ENCODE measurements at places on chromosomes 12 and 14. TPM values are rescaled to one million over a fixed set of nuclear protein-coding genes. Genes with fewer than 3 reads are reported as not detected.
A peak's percentile ranks its signal among the peaks of the same experiment; 100 is the strongest.

- no peaks in the 10 kb centered on the region for H3K4me1 ChIP-seq
- H3K27me3 ChIP-seq = no peaks in the 10 kb centered on the region
- H3K27ac ChIP-seq = no peak overlapping the region
- DNase-seq = no peak
- H3K36me3 ChIP-seq = no peaks in the 10 kb centered on the region
- H3K4me3 ChIP-seq = no peak overlapping the region
Observed at GRCh38 chr12:131628023-131628740, 82.7 kb upstream of the SFSWAP start.

DNA sequence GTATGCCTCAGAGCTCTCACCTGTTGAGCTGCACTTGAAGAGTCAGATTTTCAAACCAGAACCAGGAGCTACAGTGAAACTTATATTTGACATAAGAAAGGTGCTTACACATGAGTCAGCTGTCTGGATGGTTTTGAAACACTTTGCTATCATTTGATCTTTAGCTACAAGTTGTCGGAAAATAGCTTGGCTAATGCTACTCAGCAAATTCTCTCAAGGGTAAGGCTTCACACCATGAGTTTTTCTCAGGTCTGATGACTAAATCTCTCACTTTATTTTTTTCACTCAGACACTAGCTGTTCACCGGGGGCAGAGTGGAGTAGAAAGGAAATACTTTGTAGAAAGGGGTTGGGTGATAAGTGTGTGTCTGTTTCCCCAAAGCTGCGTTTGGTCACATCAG is 171.8 kb downstream of the FLRT2 start:
- no peaks in the 10 kb centered on the region for H3K27me3 ChIP-seq
- no peak overlapping the region for H3K27ac ChIP-seq
- no peak overlapping the region for H3K4me3 ChIP-seq
- no peaks in the 10 kb centered on the region for H3K4me1 ChIP-seq
- no peak for DNase-seq
- no peaks in the 10 kb centered on the region for H3K36me3 ChIP-seq

The LTBR gene
- total RNA-seq = 114 TPM

DNA sequence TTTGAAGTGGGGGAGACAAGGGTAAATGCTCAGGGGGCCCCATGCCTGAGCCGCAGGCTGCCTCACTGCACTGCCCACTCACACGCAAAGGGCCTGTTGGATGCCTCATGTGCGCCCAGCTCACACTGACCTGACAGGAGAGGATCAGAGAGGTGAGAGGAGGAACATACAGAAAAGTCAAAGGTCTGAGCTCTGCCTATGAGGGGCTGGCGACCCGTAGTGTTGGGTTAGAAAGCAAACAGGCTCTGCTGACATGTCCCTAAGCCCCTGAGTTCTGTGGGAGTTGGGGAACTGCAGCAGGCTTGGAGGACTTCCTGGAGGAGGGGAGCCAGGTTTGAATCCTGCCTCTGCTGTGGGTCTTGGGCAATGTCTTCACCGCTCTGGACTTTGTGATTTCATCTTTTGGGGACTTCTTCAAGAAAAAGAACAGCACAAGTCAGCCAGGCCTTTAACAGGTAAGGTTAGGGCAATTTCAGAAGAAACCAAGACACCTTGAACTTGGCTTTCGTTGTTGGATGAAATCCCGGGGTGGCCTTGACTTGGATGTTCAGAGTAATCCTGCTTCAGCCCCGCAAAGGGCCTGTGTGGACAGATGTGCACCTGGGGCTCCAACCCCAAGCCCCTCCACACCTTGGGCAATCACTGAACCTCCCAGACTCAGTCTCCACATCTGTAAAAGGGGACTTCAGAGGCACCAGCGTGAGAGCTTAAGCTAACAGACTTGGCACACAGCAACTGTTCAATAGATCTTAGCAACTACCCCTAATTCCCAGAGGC is 116.8 kb downstream of the SCARB1 start:
- peaks cover 4% of the 10 kb centered on the region for H3K4me1 ChIP-seq
- H3K36me3 ChIP-seq = no peaks in the 10 kb centered on the region
- H3K27me3 ChIP-seq = no peaks in the 10 kb centered on the region
- peak overlapping the region; percentile 84 for H3K27ac ChIP-seq
- no peak for DNase-seq

The TESPA1 gene
- total RNA-seq = 4.9 TPM

The ACOT4 gene
- total RNA-seq = 3.1 TPM

The SERPINA12 gene
- not detected for total RNA-seq

The DHRS4L2 gene
- 20.7 TPM for total RNA-seq

GRCh38 chr12:230925-231671 is 17.1 kb upstream of the SLC6A12 start:
- H3K36me3 ChIP-seq = peaks cover 2% of the 10 kb centered on the region
- DNase-seq = no peak
- no peaks in the 10 kb centered on the region for H3K27me3 ChIP-seq

The CIROP gene
- not detected for total RNA-seq

The RIMBP2 gene
- total RNA-seq = 51.7 TPM

DNA sequence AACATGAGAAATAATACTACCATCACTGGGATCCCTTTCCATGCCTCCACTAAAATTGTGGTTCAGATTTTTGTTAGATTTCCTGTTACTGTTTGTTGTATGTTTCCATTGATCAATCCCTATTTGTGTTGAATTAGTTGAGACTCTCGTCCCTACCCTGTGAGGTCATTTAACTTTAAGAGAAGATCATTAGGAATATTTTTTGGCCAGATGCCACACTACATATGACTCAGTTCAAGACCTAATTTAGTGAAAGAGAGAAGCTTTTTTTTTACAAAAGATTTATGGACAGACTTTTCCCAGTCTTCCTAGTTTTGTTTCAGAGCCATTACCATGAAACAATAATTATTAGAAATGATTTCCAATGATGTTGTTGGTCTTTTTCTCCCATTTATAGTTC is 35.5 kb downstream of the CPSF6 start:
- H3K27me3 ChIP-seq = no peaks in the 10 kb centered on the region
- no peaks in the 10 kb centered on the region for H3K36me3 ChIP-seq

The CLEC6A gene
- not detected for total RNA-seq

- peak; percentile 72 for DNase-seq
- H3K27ac ChIP-seq = peak overlapping the region; percentile 88
- peak overlapping the region; percentile 68 for H3K4me3 ChIP-seq
- no peaks in the 10 kb centered on the region for H3K27me3 ChIP-seq
- H3K4me1 ChIP-seq = peaks cover 4% of the 10 kb centered on the region
- H3K36me3 ChIP-seq = peaks cover 3% of the 10 kb centered on the region
Observed at GRCh38 chr12:52949413-52950331, 754 bp downstream of the KRT18 start.

DNA sequence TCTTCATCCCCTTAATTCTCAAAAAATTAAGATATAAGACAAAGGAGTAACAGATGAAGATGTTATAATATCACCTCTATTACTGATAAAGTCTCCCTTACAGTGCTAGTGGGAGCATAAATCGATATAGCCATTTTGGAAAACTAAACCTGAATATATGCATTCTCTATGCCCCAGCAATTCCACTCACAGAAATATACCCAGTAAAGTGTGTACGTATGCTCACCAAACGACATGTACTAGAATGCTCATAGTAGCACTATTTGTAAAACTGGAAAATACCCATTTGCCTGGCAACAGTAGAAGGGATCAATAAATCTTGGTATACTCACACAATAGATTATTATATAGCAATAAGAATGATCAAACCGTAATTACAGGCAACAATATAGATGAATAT is 44.0 kb upstream of the HIF1A start:
- H3K4me3 ChIP-seq = no peak overlapping the region
- H3K4me1 ChIP-seq = no peaks in the 10 kb centered on the region
- no peaks in the 10 kb centered on the region for H3K36me3 ChIP-seq
- H3K27me3 ChIP-seq = no peaks in the 10 kb centered on the region

The FAM234B gene
- total RNA-seq = 9.6 TPM

- no peak overlapping the region for H3K4me3 ChIP-seq
- no peaks in the 10 kb centered on the region for H3K4me1 ChIP-seq
- no peaks in the 10 kb centered on the region for H3K36me3 ChIP-seq
- no peaks in the 10 kb centered on the region for H3K27me3 ChIP-seq
- DNase-seq = no peak
- no peak overlapping the region for H3K27ac ChIP-seq
Observed at GRCh38 chr12:49939707-49940106, 10.8 kb upstream of the AQP2 start.

The POTEM gene
- not detected for total RNA-seq

DNA sequence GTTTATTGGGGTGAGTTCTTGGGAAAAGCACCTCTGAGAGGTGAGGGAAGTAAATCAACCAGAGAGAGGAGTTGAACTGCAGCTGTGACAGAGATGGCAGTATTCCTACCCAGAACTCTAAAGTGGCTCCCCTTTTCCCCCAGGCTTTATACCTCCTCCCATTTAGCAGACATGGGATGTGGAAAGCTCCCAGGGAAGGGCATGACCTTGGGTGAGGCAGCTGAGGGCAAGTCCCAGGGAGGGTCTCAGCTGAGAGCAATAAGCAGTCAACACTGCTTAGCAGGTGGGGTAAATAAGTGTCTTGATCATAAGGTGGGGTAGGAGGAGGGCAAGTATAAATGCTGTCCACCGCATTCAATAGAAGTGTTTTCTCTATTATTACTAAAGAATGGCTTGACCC is 143.0 kb downstream of the AKAP6 start:
- no peak for DNase-seq
- no peaks in the 10 kb centered on the region for H3K27me3 ChIP-seq
- no peaks in the 10 kb centered on the region for H3K36me3 ChIP-seq
- no peak overlapping the region for H3K4me3 ChIP-seq
- H3K4me1 ChIP-seq = peaks cover 2% of the 10 kb centered on the region
- H3K27ac ChIP-seq = no peak overlapping the region

DNA sequence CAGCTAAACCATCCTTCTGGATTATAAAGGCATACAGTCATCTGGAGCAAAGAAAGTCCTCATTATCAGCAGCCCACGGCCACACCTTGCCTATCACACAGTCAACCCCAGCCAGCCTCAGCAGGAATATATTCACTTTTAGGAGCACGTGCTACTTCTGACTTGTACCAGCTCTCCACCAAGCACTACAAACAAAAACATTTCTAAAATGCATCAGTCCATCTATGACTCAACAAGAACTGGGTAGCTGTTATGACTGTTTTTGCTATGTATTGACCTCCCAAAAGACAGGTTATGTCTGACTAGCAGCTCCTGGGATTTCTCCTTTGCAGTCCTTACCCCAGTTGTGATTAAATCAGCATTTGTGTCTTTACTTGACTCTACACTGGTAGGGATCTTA is 31.2 kb downstream of the NUAK1 start:
- DNase-seq = no peak
- H3K27me3 ChIP-seq = no peaks in the 10 kb centered on the region
- no peak overlapping the region for H3K4me3 ChIP-seq
- peaks cover 4% of the 10 kb centered on the region for H3K4me1 ChIP-seq
- no peaks in the 10 kb centered on the region for H3K36me3 ChIP-seq
- H3K27ac ChIP-seq = peak overlapping the region; percentile 37

DNA sequence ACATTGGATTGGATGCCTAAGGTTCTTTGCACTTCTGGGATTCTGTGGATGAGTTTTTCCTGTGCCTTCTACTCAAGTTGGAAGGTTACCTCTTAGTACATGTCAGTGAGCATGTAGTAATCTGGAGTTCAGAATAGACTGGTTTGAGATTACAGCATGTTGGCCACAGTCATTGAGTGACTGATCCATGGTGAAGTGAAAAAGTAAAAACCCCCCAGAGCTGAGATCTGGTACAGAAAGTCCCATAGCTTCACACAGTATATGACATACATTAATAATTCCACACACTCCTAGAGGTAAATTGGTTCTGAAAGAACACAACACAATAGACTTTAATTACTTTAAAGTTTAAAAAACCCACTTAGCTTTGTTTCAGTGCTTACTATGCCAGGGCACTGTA is 11.9 kb upstream of the CCND2 start:
- DNase-seq = no peak
- H3K4me3 ChIP-seq = no peak overlapping the region
- H3K36me3 ChIP-seq = no peaks in the 10 kb centered on the region
- H3K27ac ChIP-seq = no peak overlapping the region
- H3K4me1 ChIP-seq = no peaks in the 10 kb centered on the region

GRCh38 chr12:27252934-27253333 is 8.8 kb downstream of the STK38L start:
- DNase-seq = peak; percentile 37
- no peaks in the 10 kb centered on the region for H3K27me3 ChIP-seq
- H3K4me1 ChIP-seq = no peaks in the 10 kb centered on the region
- H3K36me3 ChIP-seq = no peaks in the 10 kb centered on the region
- H3K27ac ChIP-seq = no peak overlapping the region

GRCh38 chr12:42446761-42447160 is 120.8 kb downstream of the PPHLN1 start:
- H3K27me3 ChIP-seq = no peaks in the 10 kb centered on the region
- no peaks in the 10 kb centered on the region for H3K4me1 ChIP-seq
- H3K27ac ChIP-seq = no peak overlapping the region
- H3K4me3 ChIP-seq = no peak overlapping the region

GRCh38 chr14:99616832-99617800 is 13.1 kb upstream of the CCDC85C start:
- no peak overlapping the region for H3K27ac ChIP-seq
- no peaks in the 10 kb centered on the region for H3K36me3 ChIP-seq
- peak; percentile 86 for DNase-seq
- H3K4me3 ChIP-seq = no peak overlapping the region
- peaks cover 6% of the 10 kb centered on the region for H3K4me1 ChIP-seq

DNA sequence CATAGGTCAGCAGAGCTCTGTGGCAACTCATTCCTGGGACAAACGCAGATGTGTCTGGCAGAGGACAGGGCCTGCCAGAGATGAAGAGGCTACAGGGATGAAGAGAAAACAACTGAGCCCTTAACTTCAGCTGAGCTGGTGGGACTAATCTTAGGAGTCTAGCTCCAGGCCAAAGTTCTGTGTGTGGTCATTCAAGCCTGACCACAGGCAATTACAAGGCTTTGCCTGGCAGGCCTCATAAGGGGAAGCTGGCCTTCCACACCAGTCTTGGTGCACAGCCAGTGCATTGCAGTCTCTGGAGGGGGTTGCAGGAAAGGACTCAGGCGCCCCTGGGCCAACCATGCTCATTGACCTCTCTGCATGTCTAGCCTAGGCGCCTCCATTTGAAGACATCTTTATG is 127.6 kb upstream of the DAAM1 start:
- no peaks in the 10 kb centered on the region for H3K36me3 ChIP-seq
- DNase-seq = peak; percentile 43
- no peaks in the 10 kb centered on the region for H3K4me1 ChIP-seq
- H3K4me3 ChIP-seq = no peak overlapping the region
- H3K27ac ChIP-seq = no peak overlapping the region

The KRT77 gene
- not detected for total RNA-seq

GRCh38 chr12:95470300-95470699 is 3.7 kb upstream of the METAP2 start:
- H3K36me3 ChIP-seq = no peaks in the 10 kb centered on the region
- no peaks in the 10 kb centered on the region for H3K27me3 ChIP-seq
- peaks cover 2% of the 10 kb centered on the region for H3K4me1 ChIP-seq
- H3K4me3 ChIP-seq = no peak overlapping the region
- DNase-seq = no peak

- H3K36me3 ChIP-seq = no peaks in the 10 kb centered on the region
- no peak for DNase-seq
- no peak overlapping the region for H3K27ac ChIP-seq
- peaks cover 10% of the 10 kb centered on the region for H3K4me1 ChIP-seq
Observed at GRCh38 chr12:47039756-47040155, 39.7 kb upstream of the PCED1B start.
